Breast epithelium (tissue), 4 donors: ENCODE measurements at places on chromosomes 16 and 17.

GRCh38 chr17:37399265-37399803 is 7.3 kb downstream of the ACACA start:
- DNase-seq = no peak
- no peaks in the 10 kb centered on the region for H3K4me1 ChIP-seq
- no peaks in the 10 kb centered on the region for H3K27me3 ChIP-seq
- no peak overlapping the region for H3K27ac ChIP-seq

DNA sequence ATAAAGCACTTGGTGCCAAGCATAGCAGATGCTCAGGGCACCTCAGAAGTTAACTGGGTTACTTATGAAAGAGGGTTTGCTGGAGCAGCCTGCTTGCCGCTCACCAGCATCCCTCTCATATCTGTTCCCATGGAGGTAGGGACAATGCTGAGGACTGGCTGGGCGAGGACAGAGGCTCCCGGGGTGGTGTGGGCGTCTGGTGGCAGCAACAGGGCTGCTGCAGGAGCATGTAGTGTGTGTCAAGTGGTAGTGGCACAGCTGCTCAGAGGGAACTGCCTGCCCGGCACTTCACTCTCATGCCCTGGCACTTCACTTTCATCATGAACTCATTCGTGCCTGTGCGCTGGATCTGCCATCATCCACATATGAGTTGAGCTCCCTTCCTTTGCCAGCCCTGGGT is 26.9 kb upstream of the ZNHIT3 start:
- H3K4me1 ChIP-seq = no peaks in the 10 kb centered on the region
- H3K27ac ChIP-seq = no peak overlapping the region
- DNase-seq = no peak
- no peaks in the 10 kb centered on the region for H3K36me3 ChIP-seq
- peaks cover 7% of the 10 kb centered on the region for H3K27me3 ChIP-seq
- no peak overlapping the region for H3K4me3 ChIP-seq

DNA sequence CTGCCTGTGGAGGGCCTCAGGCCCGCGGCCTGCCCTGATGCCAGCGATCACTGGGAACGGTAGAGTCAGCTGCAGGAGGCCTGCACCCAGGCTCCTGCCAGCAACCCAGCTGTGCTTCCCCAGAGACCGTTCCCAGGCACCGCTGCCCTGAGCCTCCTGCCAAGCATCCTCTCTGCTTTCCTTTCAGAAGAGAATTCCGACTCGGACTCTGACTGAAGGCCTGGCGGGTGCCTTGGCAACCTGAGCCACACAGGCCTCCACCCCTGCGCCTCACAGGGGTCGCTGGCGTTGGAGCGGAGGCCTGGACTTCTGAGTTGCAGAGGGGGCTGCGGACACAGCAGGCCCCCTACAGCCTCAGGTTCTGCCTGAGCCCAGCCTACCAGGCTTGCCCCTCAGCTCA is 7.9 kb downstream of the CMTM3 start:
- DNase-seq = no peak
- H3K36me3 ChIP-seq = peaks cover 6% of the 10 kb centered on the region

DNA sequence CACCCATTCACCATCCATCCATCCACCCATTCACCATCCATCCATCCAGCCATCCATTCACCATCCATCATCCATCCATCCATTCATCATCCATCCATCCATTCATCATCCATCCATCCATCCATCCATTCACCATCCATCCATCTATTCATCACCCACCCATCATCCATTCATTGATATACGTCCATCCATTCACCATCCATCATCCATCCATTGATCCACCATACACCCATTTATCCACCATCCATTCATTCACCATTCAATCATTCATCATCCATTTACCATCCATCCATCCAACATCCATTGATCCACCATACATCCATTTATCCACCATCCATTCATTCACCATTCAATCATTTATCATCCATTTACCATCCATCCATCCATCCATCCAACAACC is 111.7 kb downstream of the ABCC12 start:
- no peak overlapping the region for H3K4me3 ChIP-seq
- DNase-seq = no peak
- no peak overlapping the region for H3K27ac ChIP-seq
- no peaks in the 10 kb centered on the region for H3K4me1 ChIP-seq
- H3K36me3 ChIP-seq = no peaks in the 10 kb centered on the region

DNA sequence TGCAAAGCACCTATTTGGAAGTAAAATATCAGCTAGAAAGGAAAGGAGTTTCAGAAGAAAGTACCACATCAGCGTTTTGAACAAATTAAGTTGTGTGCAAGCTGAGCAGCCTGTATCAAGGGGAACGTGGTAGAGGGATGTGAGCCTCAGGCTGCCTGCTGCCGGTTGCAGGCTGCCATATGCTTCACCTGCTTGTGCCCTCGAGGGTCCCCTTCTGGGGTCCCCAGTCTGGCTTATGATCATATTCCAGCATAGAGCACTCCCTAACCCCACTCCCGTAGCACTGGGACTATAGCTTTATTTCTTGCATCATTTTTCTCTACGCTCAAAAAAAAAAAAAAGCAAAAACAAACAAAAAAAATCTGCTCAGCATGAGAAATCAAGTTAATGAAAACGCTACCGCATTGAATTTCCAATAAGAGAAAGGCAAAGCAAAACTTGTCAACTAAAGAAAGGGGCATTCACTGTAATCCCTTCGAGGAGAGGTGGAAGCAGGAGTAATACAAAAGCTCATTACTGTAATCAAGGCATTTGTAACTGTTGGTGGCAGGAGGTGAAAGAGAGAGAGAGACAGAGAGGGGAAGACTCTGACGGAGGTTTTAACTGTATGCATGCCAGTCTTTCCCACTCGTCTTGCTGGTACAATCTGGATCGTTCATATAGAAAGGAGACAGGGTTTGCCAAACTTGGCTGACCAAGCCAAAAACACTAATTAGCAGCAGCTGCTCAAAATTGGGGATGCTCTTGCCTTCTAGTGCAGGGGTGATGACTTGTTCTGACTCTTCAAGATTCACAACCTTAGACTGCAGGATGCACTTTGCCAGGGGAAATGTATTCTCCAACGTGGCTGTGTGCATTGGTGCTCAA is 258.2 kb upstream of the HSBP1 start:
- DNase-seq = no peak
- no peak overlapping the region for H3K27ac ChIP-seq
- H3K27me3 ChIP-seq = no peaks in the 10 kb centered on the region
- H3K36me3 ChIP-seq = no peaks in the 10 kb centered on the region
- no peaks in the 10 kb centered on the region for H3K4me1 ChIP-seq

DNA sequence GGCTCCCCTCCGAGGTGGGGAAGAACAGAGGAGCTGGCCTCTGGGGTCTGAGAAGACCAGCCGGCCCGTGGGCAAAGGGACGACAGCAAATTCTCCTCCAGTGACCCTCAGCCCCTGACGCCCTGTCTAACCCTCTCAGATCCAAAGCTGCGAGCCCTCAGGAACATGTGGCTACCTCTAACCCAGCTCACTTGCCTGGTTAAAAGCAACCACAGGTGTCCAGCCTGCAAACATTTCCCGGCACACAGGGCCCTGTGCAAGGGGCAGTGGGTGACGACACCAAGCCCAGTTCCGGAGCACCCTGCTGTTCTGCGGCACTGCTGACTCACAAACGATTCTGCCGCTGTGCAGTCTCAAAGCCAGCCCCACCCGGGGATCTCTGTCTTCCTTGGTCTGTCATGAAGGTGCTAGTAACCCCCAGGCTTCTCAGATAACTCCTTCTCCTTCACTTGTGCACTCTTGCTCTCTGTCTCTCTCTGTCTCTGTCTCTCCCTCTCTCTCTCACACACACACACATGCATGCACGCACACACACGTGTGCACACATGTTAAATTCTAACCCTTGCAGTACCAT is 23.0 kb downstream of the WNT3 start:
- H3K4me3 ChIP-seq = no peak overlapping the region
- no peak overlapping the region for H3K27ac ChIP-seq
- H3K27me3 ChIP-seq = no peaks in the 10 kb centered on the region
- H3K36me3 ChIP-seq = no peaks in the 10 kb centered on the region
- no peak for DNase-seq

- H3K4me3 ChIP-seq = no peak overlapping the region
- H3K4me1 ChIP-seq = no peaks in the 10 kb centered on the region
- no peaks in the 10 kb centered on the region for H3K27me3 ChIP-seq
- no peak overlapping the region for H3K27ac ChIP-seq
Measured at GRCh38 chr17:43312011-43312410, 78.2 kb upstream of the RNU2-1 start.

DNA sequence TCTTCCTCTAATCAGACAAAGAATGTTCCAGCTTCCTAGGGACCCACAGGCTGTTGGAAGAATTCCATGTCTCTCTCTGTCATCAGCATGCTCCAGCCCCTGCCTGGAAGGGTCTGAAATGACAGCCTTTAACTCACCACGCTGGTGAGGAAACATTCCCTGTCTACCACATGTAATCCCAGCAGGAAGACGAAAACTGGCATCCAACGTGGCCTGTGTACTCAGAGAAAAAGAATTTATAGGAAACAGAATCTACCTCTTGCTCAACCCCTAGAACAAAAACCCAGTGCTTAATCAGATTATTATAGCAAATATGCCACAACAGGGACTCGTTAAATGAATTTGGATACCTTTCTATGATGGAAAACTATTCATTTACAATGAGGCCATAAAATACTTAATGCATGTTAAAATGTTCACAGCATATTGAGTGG is 147.3 kb upstream of the FOXF1 start:
- H3K4me1 ChIP-seq = no peaks in the 10 kb centered on the region
- H3K27ac ChIP-seq = no peak overlapping the region
- peaks cover 63% of the 10 kb centered on the region for H3K27me3 ChIP-seq
- no peaks in the 10 kb centered on the region for H3K36me3 ChIP-seq

DNA sequence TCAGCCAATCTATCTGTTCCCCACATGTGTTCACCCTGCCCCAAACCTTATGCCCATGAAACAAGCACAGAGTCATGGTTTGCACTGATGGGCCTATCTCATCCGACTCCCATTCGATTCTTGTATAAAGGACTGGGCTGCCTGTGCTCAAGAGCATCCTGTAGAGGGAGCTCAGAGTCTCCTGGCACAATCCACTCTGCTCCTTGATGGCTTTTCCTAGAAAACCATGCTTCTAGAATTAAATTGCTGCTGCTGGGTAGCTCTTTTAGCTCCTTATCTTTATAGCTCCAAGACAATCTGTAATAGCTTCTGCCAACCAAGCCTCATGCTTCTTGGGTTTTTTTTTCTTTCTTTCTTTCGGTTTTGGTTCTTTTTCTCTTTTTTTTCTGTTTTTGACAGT is 9.7 kb downstream of the ZNF19 start:
- no peaks in the 10 kb centered on the region for H3K27me3 ChIP-seq
- H3K4me3 ChIP-seq = no peak overlapping the region
- H3K36me3 ChIP-seq = no peaks in the 10 kb centered on the region
- DNase-seq = no peak
- no peak overlapping the region for H3K27ac ChIP-seq
- H3K4me1 ChIP-seq = no peaks in the 10 kb centered on the region

- H3K4me1 ChIP-seq = no peaks in the 10 kb centered on the region
- no peaks in the 10 kb centered on the region for H3K27me3 ChIP-seq
- H3K36me3 ChIP-seq = no peaks in the 10 kb centered on the region
- H3K27ac ChIP-seq = peak overlapping the region; percentile 44
Measured at GRCh38 chr17:48551596-48552465, 6.9 kb upstream of the HOXB2 start.

GRCh38 chr17:5877948-5878347 is 192.2 kb upstream of the WSCD1 start:
- no peaks in the 10 kb centered on the region for H3K27me3 ChIP-seq
- H3K36me3 ChIP-seq = no peaks in the 10 kb centered on the region
- H3K4me3 ChIP-seq = no peak overlapping the region
- H3K27ac ChIP-seq = no peak overlapping the region
- no peak for DNase-seq

DNA sequence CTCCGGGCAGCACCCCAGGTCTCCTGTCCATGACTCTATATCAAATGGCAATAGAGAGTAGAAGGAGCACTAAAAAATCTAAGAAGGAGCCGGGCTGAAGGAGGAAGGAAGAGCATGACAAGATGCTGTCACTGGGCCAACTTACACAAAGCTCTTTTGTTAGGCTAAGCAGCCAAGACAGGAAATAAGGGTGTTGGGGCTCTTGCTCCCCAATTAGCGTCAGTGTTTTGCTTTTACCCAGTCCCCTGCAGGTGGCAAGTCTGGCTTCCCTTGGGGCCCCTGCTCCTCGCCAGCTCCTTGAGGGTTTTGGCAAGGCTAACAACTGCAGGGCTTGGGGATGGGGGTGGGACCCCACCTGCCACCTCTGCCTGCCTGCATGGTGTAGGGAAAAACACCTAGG is 120.5 kb downstream of the CCT6B start:
- no peaks in the 10 kb centered on the region for H3K27me3 ChIP-seq
- H3K36me3 ChIP-seq = no peaks in the 10 kb centered on the region
- H3K4me1 ChIP-seq = no peaks in the 10 kb centered on the region
- H3K4me3 ChIP-seq = no peak overlapping the region

GRCh38 chr16:26806657-26807056 is 260.1 kb upstream of the C16orf82 start:
- no peak overlapping the region for H3K27ac ChIP-seq
- no peak overlapping the region for H3K4me3 ChIP-seq
- no peaks in the 10 kb centered on the region for H3K36me3 ChIP-seq

- peaks cover 25% of the 10 kb centered on the region for H3K4me1 ChIP-seq
- DNase-seq = no peak
- peak overlapping the region; percentile 98 for H3K27ac ChIP-seq
- H3K27me3 ChIP-seq = no peaks in the 10 kb centered on the region
- peaks cover 5% of the 10 kb centered on the region for H3K36me3 ChIP-seq
Measured at GRCh38 chr17:39709998-39710964, 10.4 kb downstream of the ERBB2 start.

- H3K36me3 ChIP-seq = no peaks in the 10 kb centered on the region
- no peaks in the 10 kb centered on the region for H3K4me1 ChIP-seq
- H3K27ac ChIP-seq = peak overlapping the region; percentile 35
Measured at GRCh38 chr17:83144421-83145357, 65.3 kb downstream of the METRNL start.

GRCh38 chr16:69108064-69108904 is 2.8 kb downstream of the HAS3 start:
- H3K27ac ChIP-seq = peak overlapping the region; percentile 11
- no peaks in the 10 kb centered on the region for H3K36me3 ChIP-seq
- no peak for DNase-seq
